A172 (cell line): ENCODE measurements at places on chromosomes 13 and 19. TPM values are rescaled to one million over a fixed set of nuclear protein-coding genes. Genes with fewer than 3 reads are reported as not detected.

The LGALS4 gene
- total RNA-seq = not detected in 2 replicates

The ZNF208 gene
- total RNA-seq = not detected in 2 replicates

The FBN3 gene
- total RNA-seq = 0.62 TPM in 1 of 2 replicates, not detected in the other

The EHD2 gene
- 24.0 and 28.6 TPM in 2 replicates for total RNA-seq

The ZNF442 gene
- 1.9 and 2.4 TPM in 2 replicates for total RNA-seq

The ZNF492 gene
- 0.05 TPM in 2 replicates for total RNA-seq

The HOMER3 gene
- total RNA-seq = 104 and 143 TPM in 2 replicates

The NAPSA gene
- total RNA-seq = 0.07 and 0.16 TPM in 2 replicates

The KCNJ14 gene
- total RNA-seq = 0.36 and 0.55 TPM in 2 replicates

The OR7D2 gene
- not detected in 2 replicates for total RNA-seq

The ZNF665 gene
- total RNA-seq = not detected in 2 replicates

The SIPA1L3 gene
- total RNA-seq = 27.2 and 42.2 TPM in 2 replicates

The TRIP10 gene
- total RNA-seq = 56.2 and 58.3 TPM in 2 replicates

The UBE2L5 gene
- not detected in 2 replicates for total RNA-seq

The TLE6 gene
- 4.8 and 6.3 TPM in 2 replicates for total RNA-seq

GRCh38 chr13:31150315-31150985 is 11.3 kb downstream of the HSPH1 start:
- no peak for DNase-seq

DNA sequence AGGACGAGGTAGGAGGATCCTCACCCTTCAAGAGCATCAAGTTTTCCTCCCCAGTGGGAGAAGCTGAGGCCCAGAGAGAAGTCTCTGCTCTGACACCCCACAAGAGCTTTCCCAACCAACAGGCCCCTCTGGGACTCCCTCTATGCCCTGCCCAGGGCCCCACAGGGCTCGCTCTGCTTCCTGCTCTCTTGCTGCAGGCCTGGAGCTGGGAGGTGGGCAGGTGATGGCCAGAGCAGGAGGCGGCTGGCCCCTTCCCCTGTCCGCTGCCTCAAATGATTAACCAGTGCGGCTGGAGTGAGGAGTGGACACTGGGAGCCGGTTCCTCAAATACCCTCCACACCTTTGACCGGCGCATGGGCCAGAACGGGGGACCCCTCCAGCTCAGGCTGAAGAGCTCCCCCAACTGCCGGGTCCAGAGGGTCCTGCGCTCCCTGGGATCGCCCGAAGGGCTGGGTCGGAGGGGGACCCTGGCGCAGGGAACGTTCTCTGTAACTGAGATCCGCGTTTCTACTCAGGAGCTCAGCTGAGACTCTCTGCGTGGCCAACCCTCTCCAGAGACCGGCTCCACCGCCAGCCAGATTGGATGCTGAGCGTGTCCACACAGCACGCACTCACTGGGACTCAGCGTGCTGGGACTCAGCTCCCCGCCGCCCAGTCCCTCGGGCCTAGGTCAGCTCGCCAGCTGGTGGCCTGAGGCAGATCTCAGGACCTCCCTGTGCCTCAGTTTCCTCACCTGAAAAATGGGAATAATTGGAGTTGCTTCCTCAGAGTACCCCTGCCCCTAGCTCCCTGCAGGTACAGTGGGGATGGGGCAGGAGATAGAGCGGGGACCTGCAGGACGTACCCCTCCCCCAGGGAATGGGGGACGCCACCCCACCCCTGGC is 6.7 kb upstream of the ONECUT3 start:
- DNase-seq = peak; percentile 40

DNA sequence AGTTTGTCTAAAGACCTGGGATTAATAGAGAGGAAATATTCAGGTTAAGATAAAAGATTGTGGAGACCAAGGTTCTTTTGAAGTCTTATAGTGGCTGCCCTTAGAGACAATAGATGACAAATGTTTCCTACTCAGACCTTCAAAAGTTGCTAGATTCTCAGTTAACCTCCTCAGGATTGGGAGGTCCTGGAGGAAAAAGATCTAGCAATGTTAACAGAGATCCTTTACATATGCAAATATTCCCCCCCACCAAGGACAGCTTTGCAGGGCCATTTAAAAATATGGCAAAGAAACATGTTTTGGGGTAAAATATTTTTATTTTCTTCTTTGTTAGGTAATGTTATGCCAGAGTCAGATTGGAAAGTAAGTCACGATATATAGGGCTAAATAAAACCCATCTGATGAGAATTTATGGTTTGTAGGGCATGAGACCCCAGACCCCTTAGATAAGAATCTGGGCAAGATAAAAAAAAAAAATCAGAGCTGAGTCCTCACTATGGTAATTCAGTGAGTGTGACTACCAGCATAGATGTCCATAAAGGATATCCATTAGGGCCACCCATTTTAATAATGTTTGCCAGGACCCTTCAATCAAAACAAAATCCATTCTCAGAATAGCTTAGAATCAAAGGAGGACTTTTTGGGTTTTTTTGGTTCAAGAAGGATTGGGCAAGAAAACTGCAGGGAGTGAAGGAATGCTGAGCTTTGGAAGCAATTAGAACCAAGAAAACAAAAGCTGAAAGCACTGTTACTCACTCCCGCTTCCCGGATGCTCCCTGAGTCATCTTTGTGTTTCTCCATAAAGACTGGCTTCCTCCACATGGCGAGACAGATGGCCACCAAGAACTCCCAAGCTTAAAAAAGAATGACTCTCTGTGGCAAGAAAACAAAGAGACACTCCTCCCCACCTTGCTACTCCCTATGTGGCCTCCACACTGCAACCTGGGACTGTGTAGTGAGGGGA is 28.2 kb downstream of the VSTM1 start:
- peak; percentile 96 for DNase-seq

DNA sequence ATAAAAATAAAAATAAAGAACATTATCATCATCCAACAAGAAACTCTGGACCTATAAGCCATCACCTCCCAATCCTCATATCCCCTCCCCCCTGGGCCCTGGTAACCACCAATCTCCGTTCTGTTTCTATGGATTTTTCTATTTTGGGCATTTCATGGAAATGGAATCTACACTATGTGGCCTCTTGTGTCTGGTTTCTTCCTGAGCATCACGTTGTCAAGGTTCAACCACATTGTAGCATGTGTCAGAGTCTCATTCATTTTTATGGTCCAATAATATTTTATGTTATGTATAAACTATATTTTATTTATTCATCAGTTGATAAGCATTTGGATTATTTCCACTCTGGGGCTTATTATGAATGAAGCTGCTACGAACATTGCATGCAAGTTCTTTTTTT is 26.9 kb downstream of the SULT2B1 start:
- no peak for DNase-seq

- no peak for DNase-seq
Measured at GRCh38 chr13:100301418-100301817, 212.5 kb downstream of the PCCA start.

GRCh38 chr13:94997126-94997525 is 284.8 kb upstream of the SOX21 start:
- DNase-seq = no peak

GRCh38 chr13:41774605-41775218 is 186.2 kb downstream of the VWA8 start:
- no peak for DNase-seq

- DNase-seq = no peak
Measured at GRCh38 chr13:36549126-36549702, 116.9 kb downstream of the CCNA1 start.

DNA sequence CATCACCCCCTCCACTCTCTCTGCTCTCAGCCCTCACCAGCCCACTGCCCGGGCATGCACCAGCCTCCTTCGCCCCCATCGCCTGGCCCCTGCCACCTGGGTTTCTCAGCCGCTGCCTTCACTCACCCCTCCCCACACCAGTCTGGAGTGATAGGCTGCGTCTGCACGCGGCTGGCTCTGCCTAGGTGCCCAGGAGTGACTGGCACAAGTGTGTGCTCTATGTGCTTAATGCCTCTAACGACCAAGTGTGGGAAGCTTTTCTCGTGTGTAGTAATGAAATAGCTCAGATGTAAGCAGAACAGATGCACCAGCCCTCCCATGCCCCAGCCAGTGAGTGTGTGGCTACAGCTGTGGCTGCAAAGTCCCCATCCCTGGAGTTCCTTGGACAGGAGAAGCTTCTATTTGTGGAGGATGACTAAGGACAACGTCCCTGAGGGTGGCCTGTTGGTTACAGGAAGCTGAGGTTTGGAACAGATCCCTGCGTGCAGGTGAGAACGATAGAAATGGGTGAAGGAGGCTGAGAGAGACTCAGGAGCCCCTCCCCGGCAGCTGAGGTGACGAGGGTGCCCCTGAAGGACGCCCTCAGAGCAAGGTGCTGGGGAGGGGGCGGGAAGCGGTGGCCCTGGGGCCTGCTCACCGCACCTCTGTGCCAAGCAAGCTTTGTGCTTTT is 35.6 kb downstream of the ATP11A start:
- DNase-seq = peak; percentile 93

GRCh38 chr19:9793071-9793591 is 24.6 kb upstream of the ZNF846 start:
- no peak for DNase-seq

- peak; percentile 56 for DNase-seq
Measured at GRCh38 chr13:42883771-42884467, 102.5 kb downstream of the FAM216B start.

DNA sequence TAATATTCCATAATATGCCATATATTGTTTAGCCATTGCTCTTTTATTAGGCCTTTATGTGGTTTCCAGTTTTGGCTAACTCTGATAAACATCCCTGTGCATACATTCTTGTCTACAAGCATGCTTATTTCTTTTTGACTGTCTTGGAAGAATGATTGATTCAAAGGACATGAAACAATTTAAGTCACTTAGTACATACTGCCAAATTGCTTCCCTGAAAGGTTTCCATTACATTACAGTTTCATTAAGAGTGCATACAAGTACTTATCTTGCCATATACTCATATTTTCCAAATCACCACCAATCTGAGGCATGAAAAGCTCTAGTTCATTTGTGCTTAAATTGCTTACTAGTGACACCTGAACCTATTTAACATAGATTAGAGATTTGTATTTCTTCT is 113.9 kb downstream of the OXGR1 start:
- no peak for DNase-seq

- no peak for DNase-seq
Measured at GRCh38 chr13:27339299-27339698, 68.7 kb downstream of the RASL11A start.

- peak; percentile 51 for DNase-seq
Measured at GRCh38 chr19:39052243-39052746, 19.9 kb upstream of the FBXO27 start.

DNA sequence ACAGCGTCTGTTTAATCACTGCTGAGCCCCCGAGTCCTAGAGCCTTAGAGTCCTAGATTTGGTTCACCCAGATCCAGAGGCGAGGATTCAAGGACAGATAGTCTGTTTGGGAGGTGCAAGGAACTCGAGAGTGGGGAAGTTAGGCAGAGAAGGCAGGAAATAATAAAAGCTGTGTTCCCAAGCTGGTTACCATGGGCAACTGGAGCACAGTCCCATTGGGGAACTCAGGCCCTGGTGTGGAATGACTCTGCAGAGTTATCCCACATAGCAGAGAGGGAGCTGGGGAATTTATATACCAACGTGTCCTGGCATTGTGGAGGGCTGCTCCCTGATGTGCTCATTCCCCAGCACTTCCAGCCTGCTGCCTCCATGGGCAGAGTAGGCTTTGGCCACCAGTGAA is 9.7 kb downstream of the IGSF23 start:
- no peak for DNase-seq

DNA sequence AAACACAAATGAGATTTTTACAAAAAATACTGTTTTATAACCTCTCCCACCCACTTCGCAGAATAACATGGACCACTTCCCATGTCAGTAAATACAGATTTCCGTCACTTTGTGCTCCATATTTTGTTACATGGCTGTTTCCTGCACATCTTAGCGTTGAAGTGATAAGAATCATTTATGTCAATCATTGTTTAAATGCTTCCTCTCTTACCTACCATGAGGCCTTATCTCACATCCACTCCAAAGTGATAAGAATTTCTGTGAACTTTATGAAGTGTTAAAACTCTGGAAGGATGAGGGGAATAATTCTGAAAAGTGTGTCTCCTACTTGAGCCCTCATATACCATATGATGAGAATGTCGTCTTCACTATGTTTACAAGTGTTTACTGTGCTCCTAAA is 36.6 kb upstream of the IL17D start:
- DNase-seq = no peak

DNA sequence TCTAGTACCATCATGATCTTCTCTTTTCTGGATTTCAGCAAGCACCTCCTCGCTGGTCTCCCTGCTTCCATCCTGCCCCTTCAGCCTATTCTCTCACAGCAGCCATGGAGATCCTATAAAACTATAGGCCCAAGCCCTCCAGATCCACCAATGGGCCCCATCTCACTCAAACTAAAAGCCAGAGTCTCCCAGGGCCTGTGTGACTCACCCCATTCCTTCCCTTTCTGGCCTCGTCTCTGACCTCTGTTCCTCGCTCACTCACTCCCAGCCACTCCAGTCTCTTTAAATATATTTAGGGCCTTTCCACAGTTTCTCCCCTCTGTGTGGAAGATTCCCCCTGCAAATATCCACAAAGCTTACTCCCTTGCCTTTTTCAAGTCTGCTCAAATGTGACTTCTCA is 89.7 kb downstream of the HSPH1 start:
- DNase-seq = peak; percentile 7

- DNase-seq = peak; percentile 100
Measured at GRCh38 chr19:55209693-55210472, 582 bp upstream of the PTPRH start.

DNA sequence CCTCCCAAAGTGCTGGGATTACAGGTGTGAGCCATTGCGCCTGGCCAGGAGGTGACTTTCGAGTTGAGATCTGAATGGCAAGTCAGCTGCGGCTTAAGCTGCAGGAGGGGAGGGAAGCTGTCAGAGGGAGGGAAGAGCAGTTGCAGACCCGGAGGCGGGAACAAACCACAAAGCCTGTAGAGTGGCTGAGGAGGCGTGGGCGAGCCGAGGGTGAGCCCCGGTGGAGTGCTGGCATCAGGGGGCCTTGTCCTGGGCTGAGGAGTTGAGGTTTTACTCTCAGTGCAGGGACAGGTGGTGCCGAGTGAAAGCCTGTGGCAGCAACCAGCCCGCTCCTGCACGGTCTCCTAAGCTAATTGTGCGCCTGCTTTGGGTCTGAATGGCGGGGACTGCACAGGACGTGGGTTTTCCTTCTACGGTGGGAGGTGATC is 24.2 kb downstream of the PPP1R37 start:
- DNase-seq = no peak

DNA sequence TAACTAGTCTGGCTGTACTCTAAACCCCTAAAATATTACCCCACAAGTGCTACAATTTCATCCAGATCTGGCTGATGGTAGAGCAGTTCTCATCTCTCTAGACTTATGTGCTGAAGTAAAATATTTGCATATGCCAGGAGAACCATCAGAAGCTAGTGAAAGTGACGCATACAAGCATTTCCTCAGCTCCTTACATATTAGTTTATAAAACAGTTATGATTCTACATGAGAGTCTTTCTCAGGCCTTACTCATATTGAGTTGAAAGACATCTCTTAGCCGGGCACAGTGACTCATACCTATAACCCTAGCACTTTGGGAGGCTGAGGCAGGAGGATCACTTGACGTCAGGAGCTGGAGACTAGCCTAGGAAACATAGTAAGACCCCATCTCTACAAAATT is 15.9 kb upstream of the ZNF30 start:
- no peak for DNase-seq

GRCh38 chr13:77207943-77208342 is 119.0 kb downstream of the MYCBP2 start:
- DNase-seq = peak; percentile 38

- peak; percentile 92 for DNase-seq
Measured at GRCh38 chr19:50333235-50333736, 4.1 kb upstream of the KCNC3 start.
